ENCODE measurements at places on chromosomes 2 and 18. TPM values are rescaled to one million over a fixed set of nuclear protein-coding genes. Genes with fewer than 3 reads are reported as not detected.

GRCh38 chr2:101699755-101700461 lies 2.4 kb downstream of the MAP4K4 start:
- no peak for DNase-seq

DNA sequence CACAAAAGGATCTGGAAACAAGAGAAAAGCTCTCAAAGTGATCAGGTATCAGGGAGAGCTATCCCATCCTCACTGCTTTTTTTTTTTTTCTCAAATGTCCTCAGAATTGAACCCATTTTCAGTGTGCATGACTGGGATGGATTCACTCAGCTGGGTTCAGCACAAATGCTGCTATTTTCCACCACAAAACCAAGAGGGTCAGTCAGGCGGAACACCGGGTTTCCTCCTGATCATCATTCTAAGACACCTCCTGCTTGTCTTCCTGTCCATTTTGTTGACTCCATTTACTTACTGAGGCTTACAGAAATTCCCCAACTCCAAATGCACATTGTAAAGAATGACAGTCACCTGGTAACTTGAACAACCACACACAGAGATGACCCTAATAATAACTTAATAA lies 39.9 kb downstream of the CYRIA start:
- DNase-seq: no peak

- DNase-seq: no peak
These were observed 82.8 kb upstream of the CCBE1 start for GRCh38 chr18:59779979-59780378.

DNA sequence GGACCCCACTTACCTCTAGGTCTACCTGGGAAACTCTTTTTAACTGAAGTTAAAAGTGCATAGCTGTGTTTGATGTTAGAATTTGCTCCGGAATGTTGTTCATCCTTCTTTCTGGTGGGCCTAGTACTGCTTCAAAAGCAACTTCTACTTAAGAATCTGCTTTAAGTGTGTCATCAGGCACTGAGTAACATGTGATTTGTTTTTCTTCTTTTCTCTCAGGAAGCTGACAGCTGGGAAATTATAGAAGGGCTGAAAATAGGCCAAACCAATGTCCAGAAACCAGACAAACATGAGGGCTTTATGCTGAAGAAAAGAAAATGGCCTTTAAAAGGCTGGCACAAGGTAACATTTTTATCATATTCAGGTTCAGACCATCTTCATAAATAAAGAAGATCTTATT lies 122.9 kb downstream of the PRKRA start:
- DNase-seq: no peak

GRCh38 chr18:74951165-74951760 lies 257.7 kb downstream of the PTGR3 start:
- DNase-seq: no peak

DNA sequence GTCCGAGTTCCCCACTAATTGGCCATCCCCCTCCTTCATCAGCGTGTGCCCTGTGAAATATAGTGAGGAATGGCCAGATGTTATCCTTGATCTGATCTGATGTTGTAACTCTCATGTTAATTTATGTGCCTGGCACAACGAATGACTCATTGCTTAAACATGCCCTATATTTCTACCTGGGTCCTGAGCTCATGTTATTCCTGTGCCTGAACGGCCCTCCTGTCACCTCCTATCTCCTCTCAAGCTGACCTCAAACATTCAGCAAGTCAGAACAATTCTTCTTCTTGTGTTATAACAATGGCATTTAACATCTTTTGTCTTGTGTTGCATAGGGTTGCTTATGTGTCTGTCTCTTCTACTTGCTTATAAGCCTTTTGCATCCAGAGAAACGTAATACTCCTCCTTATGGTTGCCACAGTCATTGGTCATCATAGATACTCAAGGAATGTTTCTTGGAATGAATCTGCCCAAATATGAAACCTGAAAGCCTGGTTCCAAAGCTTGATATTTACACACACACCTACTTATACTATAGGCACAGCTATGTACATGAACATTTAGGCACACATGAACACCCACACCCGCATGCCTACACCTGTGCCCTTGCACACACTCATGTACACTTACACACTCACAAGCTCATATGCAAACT lies 80.2 kb upstream of the PHLPP1 start:
- DNase-seq: no peak

- no peak for DNase-seq
These were observed 117.8 kb downstream of the PTPRM start for GRCh38 chr18:7684966-7685365.

- DNase-seq: no peak
These were observed 236.5 kb downstream of the DSEL start for GRCh38 chr18:67279988-67280387.

DNA sequence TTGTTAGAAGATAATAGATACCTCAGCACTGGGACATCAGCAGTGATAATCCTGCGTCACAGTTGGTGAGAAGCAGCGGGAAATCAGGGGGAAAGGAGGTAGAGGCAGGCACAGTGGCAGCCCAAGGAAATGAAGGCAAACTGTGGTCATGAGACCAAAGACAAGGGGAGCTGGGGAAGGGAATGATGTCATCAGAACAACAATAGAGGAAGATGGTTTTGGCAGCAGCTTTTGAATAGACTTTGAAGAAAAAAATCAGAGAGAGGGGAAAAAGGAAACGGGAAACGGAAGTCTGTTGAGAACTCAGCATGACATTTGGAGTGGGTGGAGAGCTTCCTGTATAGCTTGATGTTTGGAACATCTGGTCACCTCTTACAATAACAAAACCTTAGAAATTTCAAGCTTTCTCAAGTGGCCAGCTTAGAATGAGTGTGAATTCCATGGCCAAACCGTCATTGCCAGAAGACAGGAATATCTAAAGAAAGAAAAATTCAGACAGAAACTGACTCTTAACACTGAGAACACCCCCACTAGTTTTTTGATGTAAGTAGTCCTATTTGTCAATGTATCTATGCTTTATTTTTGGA lies 18.4 kb upstream of the YES1 start:
- DNase-seq: peak; percentile 28

GRCh38 chr18:45998244-45998643 lies 31.1 kb upstream of the EPG5 start:
- no peak for DNase-seq

- no peak for DNase-seq
These were observed 83.3 kb downstream of the DPP4 start for GRCh38 chr2:161990741-161991140.

DNA sequence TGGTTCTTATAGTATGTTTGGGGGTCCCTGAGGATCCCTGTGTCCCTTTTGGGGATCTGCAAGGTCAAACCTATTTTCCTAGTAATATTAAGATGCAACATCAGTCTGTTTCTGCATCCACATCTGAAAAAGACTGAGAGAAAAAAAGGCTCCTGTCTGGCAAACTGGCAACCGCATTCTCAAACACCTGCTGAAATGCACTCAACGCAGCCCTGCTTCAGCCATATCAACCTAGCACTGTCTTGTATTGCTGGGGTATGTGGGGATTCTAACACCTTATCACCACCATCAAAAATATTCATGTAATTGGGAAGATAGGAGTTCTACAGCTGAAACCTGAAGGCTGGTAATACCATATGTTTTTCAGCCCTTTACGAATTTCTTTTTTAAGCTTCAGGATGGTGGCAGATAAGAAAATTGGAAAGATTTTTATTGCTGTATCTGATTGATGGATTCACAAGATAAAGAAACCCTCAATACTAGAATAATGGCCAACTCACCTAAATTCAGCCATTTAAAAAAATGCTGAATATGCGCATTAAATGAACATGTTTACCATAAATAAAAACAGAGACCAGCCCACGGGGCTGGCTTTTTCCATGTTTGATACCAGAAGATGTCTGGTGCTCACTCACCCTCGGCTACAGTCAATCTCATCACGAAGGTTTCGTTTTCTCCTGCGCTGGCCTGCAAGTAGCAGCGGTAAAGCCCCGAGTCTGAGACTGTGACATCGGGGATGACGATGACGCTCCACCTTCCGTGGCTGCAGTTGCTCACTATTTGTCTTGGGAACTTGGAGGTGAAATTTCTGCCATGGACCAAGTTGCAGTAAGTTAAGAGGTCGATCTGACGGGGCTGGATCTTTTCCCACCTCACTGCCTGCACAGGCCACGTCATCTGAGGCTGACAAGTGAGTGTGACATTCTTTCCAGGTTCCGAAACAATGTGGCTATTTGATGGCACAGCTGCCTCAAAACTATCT lies 52.3 kb downstream of the CD226 start:
- DNase-seq: no peak

GRCh38 chr2:127942002-127942401 lies 56.2 kb upstream of the AMMECR1L start:
- no peak for DNase-seq

GRCh38 chr18:62523631-62524439 lies 1.0 kb downstream of the ZCCHC2 start:
- no peak for DNase-seq

DNA sequence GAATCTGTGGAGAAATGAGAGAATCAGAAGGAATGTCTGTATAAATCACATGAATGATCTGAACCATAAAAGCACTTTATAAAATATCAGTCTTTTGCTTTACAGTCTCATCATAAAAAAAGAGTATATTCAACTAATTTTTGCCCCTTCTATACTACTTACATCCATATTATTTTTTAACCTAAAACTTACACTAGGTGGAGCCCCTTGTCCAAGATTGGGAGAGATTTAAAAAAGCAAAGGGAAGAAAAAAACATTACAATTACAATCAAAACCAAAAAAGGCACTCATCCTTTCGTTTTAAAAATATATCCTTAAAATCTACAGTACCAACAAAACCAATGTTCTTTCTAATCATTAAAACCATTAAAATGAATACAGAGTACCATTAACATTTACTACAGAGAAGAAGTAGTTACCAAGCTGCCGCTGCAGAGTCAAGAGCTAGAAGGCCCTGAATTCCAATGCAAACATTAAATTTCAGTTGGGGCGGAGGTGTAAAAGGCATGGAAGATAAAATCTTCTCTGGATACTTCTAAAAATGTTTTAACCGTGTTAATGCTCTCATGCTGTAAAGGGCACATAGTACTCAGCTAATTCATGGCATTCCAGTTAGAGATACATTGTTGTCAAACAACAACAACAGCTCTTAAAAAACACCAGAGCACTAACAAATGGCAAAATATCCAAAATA lies 56.7 kb upstream of the EPB41L3 start:
- DNase-seq: no peak

DNA sequence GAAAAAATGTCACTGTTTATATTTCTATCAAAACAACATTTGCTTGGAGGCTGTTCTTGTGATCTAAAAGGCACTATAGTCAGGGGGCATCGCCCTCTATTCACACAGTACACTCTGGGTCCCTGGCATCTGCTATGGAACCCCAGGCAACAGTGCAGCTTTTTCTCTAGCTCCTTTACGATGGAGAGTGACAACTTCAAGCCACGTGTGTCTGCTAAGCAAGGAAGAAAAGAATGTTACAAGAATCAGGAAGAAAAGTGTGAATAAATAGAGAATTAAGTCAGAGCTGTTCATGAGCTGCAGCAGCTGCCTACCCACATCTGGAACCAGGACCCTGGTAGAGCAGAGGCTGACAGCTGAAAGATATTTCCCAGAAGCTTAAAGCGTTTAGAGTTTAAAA lies 11.2 kb downstream of the RND3 start:
- no peak for DNase-seq

TBR1 gene
- not detected for polyA plus RNA-seq

SLC9A4 gene
- 8.2 TPM for polyA plus RNA-seq

EVA1A gene
- 12.2 TPM for polyA plus RNA-seq

ALLC gene
- polyA plus RNA-seq: not detected

RTN4 gene
- 316 TPM for polyA plus RNA-seq

POTEF gene
- 0.06 TPM for polyA plus RNA-seq

All from renal cortex interstitium (tissue), 15 donors.